DND-41 (cell line): ENCODE measurements at places on chromosomes 13 and 19.
A peak's percentile ranks its signal among the peaks of the same experiment; 100 is the strongest.

DNA sequence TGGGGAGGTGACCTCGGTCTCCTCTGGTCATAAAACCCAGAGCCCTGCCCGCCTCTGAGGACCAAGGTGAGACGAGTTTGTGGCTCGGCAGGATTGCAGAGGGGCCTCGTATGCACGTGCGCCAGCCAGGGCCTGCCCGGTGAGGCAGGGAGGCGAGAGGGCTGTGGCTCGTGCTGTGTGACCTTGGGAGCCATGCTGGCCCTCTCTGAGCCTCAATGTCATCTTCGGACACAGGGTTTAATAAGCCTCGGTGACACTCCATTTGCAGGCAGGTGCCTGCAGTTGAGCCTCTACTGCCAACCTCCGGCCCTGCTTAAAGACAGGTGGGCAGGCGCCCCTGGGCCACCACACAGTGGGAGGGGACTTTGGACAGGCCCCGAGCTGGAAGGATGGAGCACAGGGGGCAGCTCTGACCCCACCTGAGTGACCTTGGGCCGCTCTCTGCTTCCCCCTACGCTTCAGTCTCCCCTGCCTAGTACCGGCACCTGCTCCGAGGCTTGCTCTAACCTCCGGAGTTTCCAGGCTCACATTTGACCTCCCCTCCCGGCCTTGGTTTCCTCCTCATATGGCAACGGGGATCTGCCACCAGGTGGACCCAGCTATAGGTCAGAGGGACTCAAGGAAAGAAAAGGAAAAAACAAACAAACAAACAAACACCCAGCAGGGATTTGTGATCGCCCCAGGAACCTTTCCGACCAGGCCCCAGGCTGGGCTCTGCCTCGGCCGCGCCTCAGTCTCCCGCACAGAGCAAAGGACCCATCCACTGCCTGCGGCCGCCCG, 3.1 kb downstream of the ZBTB7A start:
- peaks cover 49% of the 10 kb centered on the region for H3K36me3 ChIP-seq
- no peak for DNase-seq
- no peak overlapping the region for H3K27ac ChIP-seq
- peaks cover 35% of the 10 kb centered on the region for H3K4me1 ChIP-seq
- no peaks in the 10 kb centered on the region for H3K27me3 ChIP-seq

GRCh38 chr13:91144054-91144453, 203.4 kb upstream of the MIR17HG start:
- no peaks in the 10 kb centered on the region for H3K36me3 ChIP-seq
- H3K27me3 ChIP-seq: peaks cover 10% of the 10 kb centered on the region
- no peaks in the 10 kb centered on the region for H3K4me1 ChIP-seq
- no peak for DNase-seq
- no peak overlapping the region for H3K4me3 ChIP-seq

- H3K4me1 ChIP-seq: no peaks in the 10 kb centered on the region
- no peak for DNase-seq
- no peaks in the 10 kb centered on the region for H3K36me3 ChIP-seq
- H3K27me3 ChIP-seq: no peaks in the 10 kb centered on the region
- no peak overlapping the region for H3K4me3 ChIP-seq
- H3K27ac ChIP-seq: no peak overlapping the region
Measured at GRCh38 chr13:112034231-112034630, 32.7 kb upstream of the SOX1 start.

DNA sequence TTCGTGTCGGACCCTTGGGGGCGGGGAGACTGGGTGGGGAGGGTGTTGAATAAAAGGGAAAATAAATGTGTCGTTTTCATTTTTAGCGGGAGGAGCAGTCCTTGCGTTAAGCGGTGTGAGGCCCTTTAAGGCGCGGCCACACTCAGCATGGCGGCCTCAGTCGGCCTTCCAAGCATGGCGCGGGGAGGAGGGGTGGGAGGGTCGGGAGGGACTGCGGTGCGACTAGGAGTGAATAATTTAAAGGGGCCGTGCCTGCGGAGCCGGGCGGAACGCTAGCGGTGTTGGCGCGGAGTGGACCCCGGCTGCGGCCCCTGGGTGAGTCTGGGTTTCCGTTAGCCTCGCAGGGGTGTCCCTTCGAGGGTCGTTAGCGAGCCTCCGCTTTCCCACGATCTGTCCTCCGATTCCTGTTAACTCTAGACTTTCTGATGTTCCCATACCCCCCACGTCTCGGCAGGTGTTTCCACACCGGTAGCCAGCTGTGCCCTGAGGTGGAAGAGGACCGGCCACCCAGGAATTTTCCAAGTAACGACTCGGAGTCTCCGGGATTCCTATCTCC, 1.5 kb upstream of the PNPLA6 start:
- H3K27me3 ChIP-seq: no peaks in the 10 kb centered on the region
- peak overlapping the region; percentile 80 for H3K27ac ChIP-seq
- peaks cover 30% of the 10 kb centered on the region for H3K36me3 ChIP-seq

- peaks cover 37% of the 10 kb centered on the region for H3K4me1 ChIP-seq
- DNase-seq: no peak
- peak overlapping the region; percentile 66; the same call in 1 of the 2 replicates for H3K27ac ChIP-seq
- no peak overlapping the region for H3K4me3 ChIP-seq
- H3K27me3 ChIP-seq: no peaks in the 10 kb centered on the region
Measured at GRCh38 chr13:97221466-97221865, 667 bp upstream of the MBNL2 start.

GRCh38 chr19:52778811-52779210, 7.8 kb downstream of the ZNF600 start:
- H3K36me3 ChIP-seq: peaks cover 17% of the 10 kb centered on the region; the same call in 1 of the 2 replicates
- H3K27ac ChIP-seq: no peak overlapping the region
- no peaks in the 10 kb centered on the region for H3K27me3 ChIP-seq
- H3K4me3 ChIP-seq: no peak overlapping the region

DNA sequence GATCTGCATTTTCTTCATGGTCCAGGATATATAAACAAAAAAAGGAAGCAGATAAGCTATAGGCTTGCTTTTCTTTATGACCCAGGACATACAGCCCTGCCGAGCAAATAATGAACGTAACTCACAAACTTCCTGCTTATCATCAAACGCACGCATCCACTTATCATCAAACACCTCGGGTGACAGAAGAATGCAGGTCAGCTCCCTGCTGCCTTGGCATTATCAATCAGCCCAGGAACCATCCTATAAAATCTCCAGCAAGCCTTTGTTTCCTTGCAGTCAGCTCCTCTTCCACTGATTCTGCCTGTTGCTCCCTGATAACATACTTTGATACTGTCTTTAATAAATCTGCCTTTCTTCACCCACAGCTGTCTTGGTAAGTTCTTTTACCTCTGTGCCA, 5.3 kb upstream of the ZNF583 start:
- peaks cover 11% of the 10 kb centered on the region; the same call in 1 of the 2 replicates for H3K36me3 ChIP-seq
- peaks cover 13% of the 10 kb centered on the region for H3K4me1 ChIP-seq
- H3K27me3 ChIP-seq: no peaks in the 10 kb centered on the region

DNA sequence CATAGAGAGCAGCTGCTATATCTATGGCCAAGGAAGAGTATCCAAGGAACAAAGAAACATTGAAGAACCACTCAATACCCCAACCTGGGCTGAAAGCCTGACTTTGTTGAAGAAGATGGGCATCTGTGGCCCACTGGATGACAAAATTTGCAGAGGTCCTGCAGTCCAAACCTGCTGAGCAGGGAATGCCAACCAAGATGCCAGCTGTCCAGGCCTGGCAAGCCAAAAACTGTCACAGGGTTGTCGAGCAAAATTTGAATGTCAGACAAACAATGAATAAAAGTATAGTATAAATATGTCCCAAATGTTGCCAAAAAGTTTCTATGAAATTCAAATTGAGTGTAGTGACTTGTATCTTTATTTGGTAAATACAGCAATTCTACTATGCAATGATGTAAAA, 1040.2 kb downstream of the PCDH9 start:
- DNase-seq: no peak
- H3K27ac ChIP-seq: no peak overlapping the region
- H3K4me1 ChIP-seq: no peaks in the 10 kb centered on the region
- no peaks in the 10 kb centered on the region for H3K27me3 ChIP-seq

DNA sequence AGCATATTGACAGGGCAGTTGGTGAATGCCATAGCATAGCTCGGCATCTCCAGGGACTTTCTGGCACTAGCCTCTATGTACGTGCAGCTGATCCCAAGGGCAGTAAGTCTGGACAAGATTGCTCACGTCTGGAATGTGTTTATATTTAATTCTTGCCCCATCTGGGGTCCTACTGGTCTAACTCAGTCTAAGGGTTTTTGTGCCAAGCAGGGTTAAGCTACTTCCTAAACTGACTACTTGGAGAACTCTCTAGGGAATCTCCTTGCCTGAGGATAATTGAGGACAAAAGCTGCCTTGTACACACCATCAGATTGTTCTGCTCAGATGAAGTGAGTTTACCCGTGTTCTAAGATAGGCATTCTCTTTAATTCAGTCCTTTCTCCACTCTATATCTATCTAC, 358.1 kb downstream of the MYO16 start:
- peaks cover 30% of the 10 kb centered on the region for H3K27me3 ChIP-seq
- DNase-seq: no peak
- H3K27ac ChIP-seq: no peak overlapping the region
- no peak overlapping the region for H3K4me3 ChIP-seq
- no peaks in the 10 kb centered on the region for H3K4me1 ChIP-seq

DNA sequence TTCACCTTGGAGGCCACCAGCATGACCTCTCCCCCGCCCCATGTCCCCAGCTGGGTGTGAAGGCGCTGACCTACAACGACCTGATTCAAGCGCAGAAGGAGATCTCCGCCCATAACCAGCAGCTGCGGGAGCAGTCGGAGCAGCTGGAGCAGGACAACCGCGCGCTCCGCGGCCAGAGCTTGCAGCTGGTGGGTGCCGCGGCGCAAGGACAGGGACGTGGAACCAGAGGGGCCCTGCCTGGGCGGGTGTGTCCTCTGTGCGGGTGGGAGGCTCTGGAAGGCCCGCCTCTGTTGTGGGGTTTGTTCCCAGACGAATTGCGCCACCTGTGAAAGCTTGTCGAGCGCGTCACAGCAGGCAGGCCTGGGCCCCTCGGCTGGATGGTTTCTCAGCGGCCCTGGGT, 22.3 kb downstream of the PLEKHJ1 start:
- H3K36me3 ChIP-seq: peaks cover 96% of the 10 kb centered on the region
- H3K27ac ChIP-seq: no peak overlapping the region
- no peaks in the 10 kb centered on the region for H3K27me3 ChIP-seq
- no peak for DNase-seq

DNA sequence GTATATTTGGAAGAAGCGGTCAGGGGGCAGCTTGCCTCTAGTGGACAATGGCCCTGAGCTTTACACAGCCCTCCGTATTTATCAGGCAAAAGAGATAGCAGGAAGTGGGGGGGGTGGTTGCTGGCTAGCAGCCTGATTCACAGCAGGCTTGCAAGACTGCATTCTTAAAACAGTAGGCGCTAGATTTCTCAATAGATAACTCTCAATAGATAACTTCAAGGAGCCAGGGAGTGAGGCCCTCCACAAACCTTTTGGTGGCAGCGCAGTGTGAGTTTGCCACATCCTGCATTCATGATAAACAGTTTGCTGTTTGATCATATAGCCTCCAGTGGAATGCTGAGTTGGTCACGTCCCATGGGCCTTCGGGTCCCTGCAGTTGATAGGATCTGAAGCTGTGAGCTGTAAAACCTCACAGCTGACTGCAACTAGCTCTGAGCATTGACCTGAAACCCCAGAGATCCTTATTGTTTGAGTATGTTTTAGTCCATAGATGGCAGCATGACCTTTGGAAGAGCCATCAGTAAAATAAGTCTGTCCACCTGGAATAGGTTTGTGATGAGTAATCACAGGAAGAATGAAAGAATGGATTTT, 12.2 kb downstream of the FPR3 start:
- H3K27me3 ChIP-seq: no peaks in the 10 kb centered on the region
- no peak overlapping the region for H3K4me3 ChIP-seq
- peaks cover 44% of the 10 kb centered on the region for H3K4me1 ChIP-seq

DNA sequence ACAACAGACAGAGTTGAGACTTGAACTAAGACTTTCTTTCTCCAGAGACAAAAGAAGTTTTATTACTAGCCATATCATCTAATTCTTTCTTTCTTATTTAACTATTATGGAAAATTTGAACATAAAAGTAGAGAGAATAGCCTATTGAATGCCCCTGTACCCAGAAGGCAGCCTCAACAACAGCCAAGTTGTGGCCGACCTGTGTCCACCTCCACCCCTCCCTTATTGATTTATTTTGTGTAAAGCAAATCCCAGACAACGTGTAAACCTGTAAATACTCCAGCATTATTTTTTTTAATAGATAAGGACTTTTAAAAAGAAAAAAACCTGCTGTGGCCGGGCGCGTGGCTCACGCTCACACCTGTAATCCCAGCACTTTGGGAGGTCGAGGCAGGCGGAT, 26.1 kb upstream of the FXYD3 start:
- H3K4me1 ChIP-seq: no peaks in the 10 kb centered on the region
- no peak for DNase-seq
- H3K4me3 ChIP-seq: no peak overlapping the region
- no peaks in the 10 kb centered on the region for H3K27me3 ChIP-seq
- H3K27ac ChIP-seq: no peak overlapping the region
- H3K36me3 ChIP-seq: no peaks in the 10 kb centered on the region

- H3K4me3 ChIP-seq: no peak overlapping the region
- DNase-seq: no peak
- no peaks in the 10 kb centered on the region for H3K27me3 ChIP-seq
- H3K36me3 ChIP-seq: no peaks in the 10 kb centered on the region
- H3K27ac ChIP-seq: no peak overlapping the region
Measured at GRCh38 chr13:103525530-103525929, 459.3 kb upstream of the SLC10A2 start.
